Kidney (tissue), 22 donors: ENCODE measurements at places on chromosomes 1 and 21.

DNA sequence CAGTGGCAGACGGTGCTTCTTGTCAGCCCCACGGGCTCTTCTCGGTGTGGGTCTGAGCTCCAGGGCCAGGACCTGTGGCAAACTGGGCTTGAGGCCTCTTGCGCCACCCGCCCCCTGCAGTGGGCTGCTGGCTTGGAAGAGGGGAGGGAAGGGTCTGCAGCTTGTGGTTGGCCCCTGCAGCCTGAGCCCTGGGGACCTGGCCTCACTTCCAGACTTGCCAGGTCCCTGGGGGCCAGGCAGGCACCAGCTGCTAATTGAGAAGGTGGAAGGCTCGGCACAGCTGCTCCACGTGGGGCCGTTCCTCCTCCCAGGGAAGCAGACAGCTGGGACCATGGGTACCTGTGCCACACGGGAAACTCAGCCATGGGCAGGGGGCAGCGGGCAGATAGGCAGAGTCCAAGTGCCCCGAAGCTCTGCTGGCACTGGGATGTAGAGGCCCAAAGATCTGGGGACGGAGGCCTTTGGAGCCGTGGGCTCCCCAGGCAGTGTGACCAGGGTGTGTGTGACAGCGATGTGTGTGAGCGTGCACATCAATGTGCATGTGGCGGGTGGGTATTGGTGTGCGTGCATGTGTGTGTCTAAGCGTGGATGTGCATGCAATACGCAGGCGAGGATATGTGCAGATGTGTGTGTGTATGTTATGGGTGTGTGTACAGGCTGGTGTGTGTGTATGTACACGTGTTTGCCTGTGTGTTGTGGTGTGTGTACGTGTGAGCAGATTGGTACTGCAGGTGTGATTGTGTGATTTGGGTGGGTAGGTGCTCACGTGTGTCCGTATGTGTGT is 39.3 kb downstream of the TP73 start:
- H3K27me3 ChIP-seq, result no peaks in the 10 kb centered on the region
- no peak for DNase-seq
- no peaks in the 10 kb centered on the region for H3K36me3 ChIP-seq
- no peak overlapping the region for H3K27ac ChIP-seq
- no peak overlapping the region for H3K4me3 ChIP-seq
- H3K4me1 ChIP-seq, result no peaks in the 10 kb centered on the region

- peaks cover 19% of the 10 kb centered on the region for H3K4me1 ChIP-seq
- peak overlapping the region; percentile 99 for H3K27ac ChIP-seq
- H3K36me3 ChIP-seq, result no peaks in the 10 kb centered on the region
- H3K4me3 ChIP-seq, result peak overlapping the region; percentile 95
These were observed 569 bp upstream of the WARS2 start for GRCh38 chr1:119141020-119141424.

DNA sequence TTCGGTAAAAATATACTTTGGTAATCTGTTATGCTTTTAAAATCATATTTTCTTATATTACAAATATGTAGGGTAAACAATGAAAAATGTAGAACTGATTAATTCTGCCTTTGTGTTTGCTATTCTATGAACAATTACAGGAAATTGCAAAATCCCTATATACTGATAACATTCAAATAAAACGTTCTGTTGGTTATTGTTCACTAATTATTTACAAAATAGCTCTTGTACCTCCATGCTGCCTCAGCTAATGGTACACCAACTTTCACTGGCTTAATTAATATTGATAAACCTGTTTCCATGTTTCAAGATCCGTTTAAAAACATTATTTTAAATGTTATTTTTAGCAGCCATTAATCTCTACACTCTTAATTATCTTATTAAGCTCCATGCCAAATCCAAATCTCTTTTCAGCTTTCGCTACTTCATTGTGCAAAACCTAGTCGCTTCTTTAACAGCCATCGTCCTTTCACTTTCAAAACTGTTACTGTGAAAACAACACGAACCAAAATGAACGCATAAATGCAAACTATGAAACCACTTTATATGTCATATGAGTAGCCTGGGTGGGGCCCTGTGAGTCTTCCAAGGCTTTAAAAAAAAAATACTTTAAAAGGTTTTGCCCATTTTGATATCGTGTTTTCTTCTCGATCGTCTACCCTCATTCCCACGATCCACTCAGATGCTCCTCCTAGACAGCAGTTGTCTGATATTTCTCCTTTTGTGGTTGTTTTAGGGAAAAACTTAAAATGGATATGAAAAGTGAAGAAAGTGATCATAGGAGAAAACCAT is 807.1 kb downstream of the USP25 start:
- H3K4me1 ChIP-seq, result peaks cover 4% of the 10 kb centered on the region
- peak overlapping the region; percentile 59 for H3K4me3 ChIP-seq
- H3K36me3 ChIP-seq, result peaks cover 3% of the 10 kb centered on the region
- peak overlapping the region; percentile 29 for H3K27ac ChIP-seq
- no peak for DNase-seq

DNA sequence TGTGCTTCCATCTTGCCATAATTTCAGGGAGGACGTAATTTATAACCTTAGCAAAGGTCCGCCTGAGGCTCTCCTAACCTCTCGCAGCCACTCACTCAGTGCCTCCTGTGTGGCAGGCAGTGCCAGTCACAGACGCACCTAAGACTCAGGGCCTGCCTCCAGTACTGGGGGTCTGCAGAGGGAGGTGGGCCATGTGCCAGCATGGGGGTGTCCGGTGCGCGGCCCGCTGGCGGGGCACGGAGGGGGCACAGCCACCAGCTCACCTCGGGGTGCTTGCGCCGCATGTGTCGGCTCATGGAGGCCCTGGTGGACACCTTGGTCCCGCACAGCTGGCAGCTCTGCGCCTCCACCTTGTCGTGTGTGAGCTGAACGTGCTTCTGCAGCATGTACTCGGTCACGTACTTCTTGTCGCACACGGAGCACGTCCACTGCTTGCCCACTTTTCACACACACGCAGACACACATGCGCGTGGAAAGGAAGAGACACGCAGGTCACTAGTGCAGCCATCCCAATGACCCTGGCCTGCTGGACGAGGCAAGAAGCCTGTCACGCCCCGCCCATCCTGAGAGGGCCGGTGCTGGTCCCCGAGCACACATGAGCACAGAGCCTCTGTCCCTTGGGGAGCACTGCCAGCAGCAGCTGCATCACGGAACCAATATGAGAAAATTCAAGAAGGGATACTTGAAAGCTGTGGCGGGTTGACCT is 43.2 kb upstream of the RIPK4 start:
- H3K36me3 ChIP-seq, result peaks cover 10% of the 10 kb centered on the region
- DNase-seq, result no peak
- H3K4me3 ChIP-seq, result no peak overlapping the region
- no peak overlapping the region for H3K27ac ChIP-seq
- H3K4me1 ChIP-seq, result no peaks in the 10 kb centered on the region
- H3K27me3 ChIP-seq, result no peaks in the 10 kb centered on the region

DNA sequence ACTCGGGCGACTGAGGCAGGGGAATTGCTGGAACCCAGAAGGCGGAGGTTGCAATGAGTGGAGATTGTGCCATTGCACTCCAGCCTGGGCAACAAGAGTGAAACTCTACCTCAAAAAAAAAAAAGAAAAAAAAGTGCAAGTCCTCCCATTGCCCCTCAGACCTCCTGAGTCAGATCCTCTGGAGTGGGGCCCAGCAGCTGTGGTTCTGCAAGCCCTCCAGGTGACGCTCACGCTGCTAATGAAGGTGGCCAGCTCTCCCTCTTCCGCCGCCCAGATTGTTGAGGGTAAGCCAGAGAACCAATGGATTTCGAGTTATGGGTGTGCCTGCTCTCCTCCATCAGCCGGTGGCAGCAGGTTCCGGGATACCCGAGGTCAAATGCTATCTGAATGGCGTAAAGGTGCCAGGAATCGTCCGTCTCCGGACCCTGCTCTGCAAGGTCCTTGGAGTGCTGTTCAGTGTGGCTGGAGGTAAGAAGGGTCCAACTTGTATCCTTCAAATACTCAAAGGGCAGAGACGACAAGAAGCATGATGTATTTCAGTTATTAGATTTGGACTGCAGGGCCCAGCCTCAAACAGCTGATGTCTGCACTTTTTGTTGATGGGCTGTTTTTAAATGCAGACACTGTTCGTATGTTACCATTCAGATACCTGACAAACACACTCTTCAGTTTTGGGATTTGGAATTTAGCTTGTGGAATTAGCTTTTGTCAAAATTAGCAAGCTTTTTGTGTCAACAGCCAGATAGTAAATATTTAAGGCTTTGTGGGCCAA is 17.6 kb downstream of the CLCN6 start:
- peaks cover 42% of the 10 kb centered on the region for H3K36me3 ChIP-seq
- H3K4me3 ChIP-seq, result no peak overlapping the region
- H3K27ac ChIP-seq, result no peak overlapping the region
- H3K27me3 ChIP-seq, result no peaks in the 10 kb centered on the region
- H3K4me1 ChIP-seq, result no peaks in the 10 kb centered on the region

DNA sequence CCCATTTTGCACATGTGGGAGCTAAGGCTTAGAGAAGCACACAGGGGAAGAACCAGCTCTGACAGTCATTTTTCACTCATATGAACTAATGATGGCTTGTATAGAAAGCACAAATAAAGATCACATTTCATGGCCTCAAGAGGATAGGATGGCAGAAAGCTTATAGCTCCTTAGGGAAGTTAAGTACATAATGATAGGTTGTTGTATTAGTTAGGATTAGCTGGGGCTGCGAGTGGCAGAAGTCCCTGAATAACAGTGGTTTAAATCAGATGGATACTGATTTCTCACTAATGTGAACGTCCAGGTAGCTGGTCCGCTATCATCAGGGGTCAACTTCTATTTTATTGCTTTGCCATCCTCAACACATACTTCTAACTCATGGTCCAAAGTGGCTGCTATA is 284.0 kb downstream of the RPS6KC1 start:
- H3K36me3 ChIP-seq, result no peaks in the 10 kb centered on the region
- H3K4me3 ChIP-seq, result no peak overlapping the region

DNA sequence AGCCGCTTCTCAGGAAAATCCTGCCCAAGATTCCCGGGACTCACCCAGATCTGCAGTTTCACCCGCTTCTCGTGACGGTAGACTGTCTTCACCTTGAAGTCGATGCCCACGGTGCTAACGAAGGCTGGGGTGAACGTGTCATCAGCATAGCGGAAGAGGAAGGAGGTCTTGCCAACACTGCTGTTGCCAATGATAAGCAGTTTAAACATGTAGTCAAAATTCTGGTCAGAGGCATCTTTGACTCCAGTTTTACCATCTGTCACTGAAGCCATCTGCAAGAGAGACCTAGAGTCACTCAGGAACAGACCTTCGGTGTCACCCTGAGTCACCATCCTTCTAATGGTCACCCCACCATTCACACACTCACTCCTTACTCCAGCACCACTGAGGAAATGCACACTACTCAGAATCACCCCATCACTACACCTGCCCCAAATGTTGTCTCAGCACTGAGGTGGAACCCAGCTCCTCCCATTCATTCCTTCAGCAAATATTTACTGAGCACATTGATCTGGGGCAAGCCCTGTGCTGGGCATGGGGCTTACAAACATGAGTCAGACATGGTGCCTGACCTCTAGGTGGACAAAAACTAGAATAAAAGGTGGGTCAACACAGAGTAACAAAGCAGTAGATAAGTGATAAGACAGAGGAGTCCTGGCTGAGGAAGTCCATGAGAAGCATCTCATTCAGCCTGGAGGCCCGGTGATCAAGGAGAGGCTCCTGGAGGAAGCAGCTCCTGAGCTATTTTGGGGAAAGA is 13.5 kb downstream of the RAB3B start:
- no peak for DNase-seq
- no peak overlapping the region for H3K4me3 ChIP-seq
- H3K36me3 ChIP-seq, result no peaks in the 10 kb centered on the region
- H3K27me3 ChIP-seq, result no peaks in the 10 kb centered on the region
- H3K27ac ChIP-seq, result no peak overlapping the region

GRCh38 chr1:184940226-184940625 is 34.1 kb downstream of the NIBAN1 start:
- H3K27ac ChIP-seq, result no peak overlapping the region
- no peak for DNase-seq
- no peaks in the 10 kb centered on the region for H3K27me3 ChIP-seq
- no peak overlapping the region for H3K4me3 ChIP-seq
- no peaks in the 10 kb centered on the region for H3K4me1 ChIP-seq
- H3K36me3 ChIP-seq, result no peaks in the 10 kb centered on the region

GRCh38 chr1:161080441-161081405 is 8.6 kb downstream of the NECTIN4 start:
- H3K36me3 ChIP-seq, result no peaks in the 10 kb centered on the region
- H3K4me1 ChIP-seq, result no peaks in the 10 kb centered on the region
- no peak overlapping the region for H3K27ac ChIP-seq
- no peak for DNase-seq
- no peak overlapping the region for H3K4me3 ChIP-seq

GRCh38 chr1:53475664-53476063 is 16.5 kb downstream of the DMRTB1 start:
- no peak for DNase-seq
- no peaks in the 10 kb centered on the region for H3K36me3 ChIP-seq
- no peaks in the 10 kb centered on the region for H3K4me1 ChIP-seq
- H3K27ac ChIP-seq, result no peak overlapping the region

DNA sequence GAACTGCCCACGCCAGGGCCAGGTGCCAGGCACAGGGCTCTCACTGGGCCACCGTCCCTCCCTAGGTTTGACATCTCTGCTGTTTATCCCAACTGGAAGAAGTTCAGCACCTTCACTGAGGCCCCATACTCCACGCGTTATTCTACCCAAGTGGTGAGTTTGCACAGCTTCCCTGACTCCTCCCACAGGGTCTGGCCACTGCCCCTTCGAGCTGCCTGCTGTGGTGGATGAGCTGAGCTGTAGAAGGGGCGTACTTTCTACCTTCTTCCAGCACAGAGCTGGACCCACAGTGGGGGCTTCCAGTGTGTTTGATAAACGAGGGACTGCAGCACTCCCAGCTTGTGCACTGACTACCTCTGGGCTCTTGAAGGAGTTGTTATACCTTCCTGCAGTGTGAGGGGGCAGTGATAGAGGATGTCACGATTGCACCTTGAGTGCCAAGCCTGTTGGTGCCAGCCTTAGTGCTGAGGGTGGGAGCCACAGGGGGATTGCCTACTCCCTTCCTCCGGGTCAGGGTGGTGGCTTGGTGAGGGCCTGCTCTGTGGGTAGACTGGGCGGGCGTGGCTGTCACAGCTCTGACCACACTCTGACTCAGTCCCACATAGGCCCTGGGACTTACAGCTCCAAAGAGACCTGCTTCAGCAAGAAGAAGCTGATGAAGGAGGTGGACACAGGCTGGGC is 5.9 kb upstream of the TTC22 start:
- no peaks in the 10 kb centered on the region for H3K27me3 ChIP-seq

GRCh38 chr1:225449774-225450173 is 21.9 kb upstream of the LBR start:
- no peaks in the 10 kb centered on the region for H3K36me3 ChIP-seq
- DNase-seq, result peak; percentile 27
- no peak overlapping the region for H3K4me3 ChIP-seq
- H3K27ac ChIP-seq, result no peak overlapping the region

DNA sequence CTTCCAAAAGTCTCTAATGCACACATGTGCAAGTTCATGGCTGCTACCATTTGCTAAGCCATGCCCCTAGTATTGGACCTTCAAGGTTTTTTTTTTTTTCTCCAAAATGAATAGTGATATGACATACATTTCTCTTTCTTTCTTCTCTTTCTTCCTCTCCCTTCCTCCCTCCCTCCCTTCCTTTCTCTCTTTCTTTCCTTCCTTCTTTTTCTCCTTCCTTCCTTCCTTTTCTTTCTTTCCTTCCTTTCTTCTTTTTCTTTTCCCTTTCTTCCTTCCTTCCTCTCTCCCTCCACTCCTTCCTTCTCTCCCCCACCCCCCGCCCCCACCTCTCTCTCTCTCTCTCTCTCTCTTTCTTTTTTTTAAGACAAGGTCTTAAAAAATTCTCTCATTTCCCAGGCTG is 3.4 kb upstream of the RNF187 start:
- no peak overlapping the region for H3K27ac ChIP-seq
- H3K36me3 ChIP-seq, result no peaks in the 10 kb centered on the region
- DNase-seq, result no peak
- no peaks in the 10 kb centered on the region for H3K27me3 ChIP-seq
- no peak overlapping the region for H3K4me3 ChIP-seq
- no peaks in the 10 kb centered on the region for H3K4me1 ChIP-seq
